Left ventricle myocardium superior (tissue), 1 donor: ENCODE measurements at places on chromosomes 4 and X. TPM values are rescaled to one million over a fixed set of nuclear protein-coding genes. Genes with fewer than 3 reads are reported as not detected.

DNA sequence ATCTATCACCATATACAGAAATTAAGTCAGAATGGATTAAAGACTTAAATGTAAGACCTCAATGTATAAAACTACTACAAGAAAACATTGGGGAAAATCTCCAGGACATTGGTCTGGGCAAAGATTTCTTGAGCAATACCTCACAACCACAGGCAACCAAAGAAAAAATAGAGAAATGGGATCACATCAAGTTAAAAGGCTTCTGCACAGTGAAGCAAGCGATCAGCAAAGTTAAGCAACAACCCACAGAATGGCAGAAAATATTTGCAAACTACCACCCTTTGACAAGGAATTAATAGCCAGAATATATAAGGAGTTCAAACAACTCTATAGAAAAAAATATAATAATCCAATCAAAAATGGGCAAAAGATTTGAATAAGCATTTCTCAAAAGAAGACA lies 236.9 kb upstream of the EMCN start:
- DNase-seq: no peak

Gene CYBB
- 20.4 TPM for total RNA-seq

GRCh38 chr4:162560073-162560472 lies 396.3 kb upstream of the FSTL5 start:
- DNase-seq: no peak

DNA sequence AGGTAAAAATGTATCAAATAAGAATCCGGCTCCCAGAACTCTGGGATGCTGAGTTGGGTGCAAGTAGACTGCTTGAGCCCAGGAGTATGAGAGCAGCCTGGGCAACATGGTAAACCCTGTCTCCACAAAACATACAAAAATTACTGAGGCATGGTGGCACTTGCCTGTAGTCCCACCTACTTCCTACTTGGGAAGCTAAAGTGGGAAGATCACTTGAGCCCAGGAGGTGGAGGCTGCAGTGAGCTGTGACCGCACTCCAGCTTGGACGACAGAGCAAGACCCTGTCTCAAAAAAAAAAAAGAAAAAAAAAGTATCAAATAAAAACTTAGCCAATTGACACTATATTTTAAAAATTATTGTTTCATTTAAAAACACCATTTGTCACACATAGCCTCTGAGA lies 84.4 kb downstream of the FBXW7 start:
- DNase-seq: no peak

Gene SPANXN3
- total RNA-seq: not detected

- no peak for DNase-seq
Observed at GRCh38 chr4:5024673-5025072, 5.4 kb upstream of the CYTL1 start.

- no peak for DNase-seq
Observed at GRCh38 chr4:174626342-174627008, 104.2 kb upstream of the HPGD start.

DNA sequence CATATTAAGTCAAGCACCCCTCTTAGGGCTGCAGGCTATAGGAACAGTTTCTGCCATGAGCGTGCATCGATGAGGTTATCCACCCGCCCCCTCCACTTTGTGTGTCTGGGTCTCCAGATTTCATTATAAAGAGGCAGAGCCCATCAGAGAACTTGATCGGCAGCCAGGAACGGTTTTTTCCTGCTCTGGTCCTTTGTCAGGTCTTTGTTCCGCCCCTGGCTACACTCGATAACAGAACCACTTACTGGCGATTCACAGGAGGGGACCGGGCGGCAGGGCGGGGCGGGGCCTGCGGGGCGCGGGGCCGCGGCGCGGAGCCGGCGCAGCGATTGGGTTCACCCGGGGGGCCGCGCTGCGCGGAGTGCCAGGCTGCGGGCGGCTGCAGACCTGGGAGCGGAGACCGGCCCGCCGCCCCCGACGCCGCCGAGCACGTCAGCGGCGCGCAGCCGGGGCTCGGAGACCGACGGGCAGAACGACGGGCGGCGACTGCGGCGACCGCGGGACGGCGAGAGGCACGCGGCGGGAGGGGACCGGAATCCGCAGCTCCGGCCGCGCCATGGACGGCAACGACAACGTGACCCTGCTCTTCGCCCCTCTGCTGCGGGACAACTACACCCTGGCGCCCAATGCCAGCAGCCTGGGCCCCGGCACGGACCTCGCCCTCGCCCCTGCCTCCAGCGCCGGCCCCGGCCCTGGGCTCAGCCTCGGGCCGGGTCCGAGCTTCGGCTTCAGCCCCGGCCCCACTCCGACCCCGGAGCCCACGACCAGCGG lies at the start of gene SLC10A4:
Gene SLC10A4 (plus strand): TSS at position 338 of the 771 bp plus-strand sequence. CDS start 219 bp downstream, at position 557.
- no peak for DNase-seq

DNA sequence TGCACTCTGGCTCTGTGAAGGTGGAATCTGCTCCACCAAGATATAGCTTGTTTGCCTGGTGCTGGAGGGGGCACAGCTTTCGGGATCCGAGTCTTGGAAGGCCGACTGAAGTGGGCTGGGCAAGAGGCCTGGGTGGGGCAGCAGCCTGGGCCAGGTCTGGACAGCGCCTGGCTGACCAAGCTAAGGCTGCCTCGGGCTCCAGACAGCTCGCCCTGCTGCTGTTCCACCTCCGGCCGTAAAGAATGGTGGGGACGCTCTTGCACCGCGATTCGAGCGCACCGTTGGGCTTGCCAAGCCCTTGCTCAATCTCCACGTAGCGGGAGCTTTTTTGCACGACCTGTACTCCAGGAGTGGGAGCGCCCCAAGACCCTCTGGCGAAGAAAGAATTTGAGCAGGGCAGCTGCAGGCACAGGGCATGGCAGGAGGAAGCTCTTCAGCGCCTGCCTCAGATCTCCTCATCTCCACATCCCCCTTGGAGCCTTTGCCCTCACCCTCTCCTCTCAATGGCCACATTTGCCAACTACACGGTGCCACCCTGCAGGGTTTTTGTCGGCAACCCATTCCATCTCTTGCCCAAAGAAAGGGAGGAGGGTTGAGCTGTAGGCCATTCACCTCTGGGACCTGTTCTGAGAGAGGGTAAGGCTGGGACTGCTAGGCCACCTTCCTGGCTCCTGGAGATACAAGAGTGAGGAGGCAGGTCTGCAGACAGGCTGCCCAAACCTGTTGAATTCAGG lies 18.9 kb downstream of the CNGA2 start:
- DNase-seq: peak; percentile 70
